ENCODE measurements at places on chromosomes 4 and X. TPM values are rescaled to one million over a fixed set of nuclear protein-coding genes. Genes with fewer than 3 reads are reported as not detected.

RTL9 gene
- 1.4 TPM for total RNA-seq

DNA sequence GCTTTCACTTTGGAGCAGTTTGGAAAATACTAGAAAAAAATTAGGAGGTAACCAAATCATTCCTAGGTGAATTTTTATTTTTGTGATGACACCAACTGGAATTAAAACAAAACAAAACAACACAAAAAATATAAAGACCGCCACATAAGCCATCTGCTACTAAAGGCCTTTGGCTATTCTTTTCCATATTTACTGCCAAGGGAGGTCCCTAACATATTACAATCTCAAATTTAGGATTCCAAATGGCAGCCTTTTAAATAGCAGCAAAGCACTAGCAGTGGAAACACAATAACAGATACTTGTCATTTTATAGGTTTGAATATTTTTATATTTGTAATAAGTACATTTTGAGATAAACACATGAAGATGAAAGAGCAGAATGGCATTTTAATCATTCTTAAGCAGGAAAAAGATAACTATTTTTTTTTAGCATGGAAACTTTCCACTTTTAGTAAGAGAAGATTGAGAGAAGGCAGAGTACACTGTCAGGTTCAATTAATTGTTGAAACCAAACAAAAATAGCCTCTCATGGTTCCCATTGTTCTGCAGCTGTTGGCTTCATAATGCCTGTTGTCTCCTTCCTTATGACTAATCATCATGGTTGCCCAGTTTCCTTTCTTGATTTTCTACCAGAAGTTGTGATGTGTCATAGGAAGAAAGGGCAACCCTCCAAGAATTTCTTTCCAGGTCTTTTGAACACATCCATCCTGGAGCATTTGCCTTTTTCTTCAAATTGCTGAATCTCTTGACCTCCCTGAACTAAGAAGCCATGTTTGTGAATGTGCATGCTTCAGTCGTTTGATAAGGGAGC is 219.0 kb upstream of the EMCN start:
- no peaks in the 10 kb centered on the region for H3K4me1 ChIP-seq
- H3K4me3 ChIP-seq, result no peak overlapping the region
- no peaks in the 10 kb centered on the region for H3K36me3 ChIP-seq
- H3K27ac ChIP-seq, result no peak overlapping the region

DNA sequence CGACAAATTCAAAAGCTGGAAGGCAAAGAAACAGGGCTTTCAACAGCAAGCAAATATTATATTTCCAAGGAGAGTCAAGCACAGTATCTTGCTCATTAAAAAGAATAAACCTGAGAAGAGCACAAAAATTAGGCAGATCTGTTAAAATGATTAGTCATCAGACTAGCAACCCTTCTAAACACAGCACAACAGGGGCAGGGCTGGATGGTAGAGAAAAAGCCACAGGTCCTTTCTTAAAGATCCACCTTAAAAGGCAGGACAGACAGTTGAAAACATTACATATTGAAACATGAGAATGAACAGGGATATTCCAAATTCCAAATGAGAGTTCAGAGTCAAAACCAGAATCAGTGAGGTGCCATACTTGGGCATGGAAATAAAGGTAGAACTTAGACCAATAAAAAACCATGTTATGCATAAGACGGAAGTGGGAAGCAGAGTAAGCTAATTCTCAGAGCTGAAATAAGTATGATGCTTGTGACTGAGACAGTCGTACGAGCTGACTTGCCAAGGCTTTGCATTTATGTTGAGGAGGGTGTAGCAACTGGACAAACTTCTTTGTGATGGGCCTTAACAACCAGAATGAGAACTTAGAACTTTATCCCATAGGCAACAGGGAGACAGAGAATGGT is 126.9 kb upstream of the FAM9B start:
- DNase-seq, result no peak
- no peaks in the 10 kb centered on the region for H3K27me3 ChIP-seq
- no peak overlapping the region for H3K4me3 ChIP-seq
- H3K27ac ChIP-seq, result no peak overlapping the region
- no peaks in the 10 kb centered on the region for H3K36me3 ChIP-seq

GRCh38 chrX:49077941-49078340 is 1.7 kb downstream of the WDR45 start:
- H3K36me3 ChIP-seq, result no peaks in the 10 kb centered on the region
- H3K27ac ChIP-seq, result no peak overlapping the region
- H3K27me3 ChIP-seq, result no peaks in the 10 kb centered on the region
- DNase-seq, result no peak

GRCh38 chr4:3335385-3335784 is 42.6 kb downstream of the RGS12 start:
- DNase-seq, result no peak
- no peak overlapping the region for H3K4me3 ChIP-seq
- H3K27me3 ChIP-seq, result no peaks in the 10 kb centered on the region
- peaks cover 15% of the 10 kb centered on the region for H3K36me3 ChIP-seq
- H3K27ac ChIP-seq, result no peak overlapping the region

TMPRSS11A gene
- not detected for total RNA-seq

GRCh38 chr4:108492816-108493595 is 127.4 kb upstream of the RPL34 start:
- peak; percentile 15 for DNase-seq
- H3K4me3 ChIP-seq, result no peak overlapping the region
- H3K27me3 ChIP-seq, result peaks cover 6% of the 10 kb centered on the region
- no peak overlapping the region for H3K27ac ChIP-seq

DNA sequence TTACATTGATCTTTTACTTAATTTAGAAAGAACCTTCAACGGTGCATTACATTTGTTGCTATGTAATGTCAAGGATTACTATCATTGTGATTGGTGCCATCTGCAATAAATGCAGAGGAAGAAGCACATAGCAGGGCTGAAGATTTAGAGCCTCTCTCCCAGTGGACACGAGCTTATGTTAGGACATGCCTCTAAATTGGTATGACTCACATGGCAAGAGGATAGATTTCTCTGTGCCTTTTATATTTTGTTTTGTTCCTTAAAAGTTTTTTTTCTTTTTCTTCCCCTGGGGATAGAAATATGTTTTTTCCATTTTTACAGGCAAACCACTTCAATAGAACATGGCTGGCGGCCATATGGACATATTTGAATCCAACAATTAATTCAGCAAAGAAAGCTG is 205.0 kb upstream of the HAND2 start:
- DNase-seq, result no peak
- no peak overlapping the region for H3K4me3 ChIP-seq
- no peaks in the 10 kb centered on the region for H3K27me3 ChIP-seq
- no peak overlapping the region for H3K27ac ChIP-seq
- H3K4me1 ChIP-seq, result no peaks in the 10 kb centered on the region
- no peaks in the 10 kb centered on the region for H3K36me3 ChIP-seq

SUPT20HL2 gene
- not detected for total RNA-seq

DNA sequence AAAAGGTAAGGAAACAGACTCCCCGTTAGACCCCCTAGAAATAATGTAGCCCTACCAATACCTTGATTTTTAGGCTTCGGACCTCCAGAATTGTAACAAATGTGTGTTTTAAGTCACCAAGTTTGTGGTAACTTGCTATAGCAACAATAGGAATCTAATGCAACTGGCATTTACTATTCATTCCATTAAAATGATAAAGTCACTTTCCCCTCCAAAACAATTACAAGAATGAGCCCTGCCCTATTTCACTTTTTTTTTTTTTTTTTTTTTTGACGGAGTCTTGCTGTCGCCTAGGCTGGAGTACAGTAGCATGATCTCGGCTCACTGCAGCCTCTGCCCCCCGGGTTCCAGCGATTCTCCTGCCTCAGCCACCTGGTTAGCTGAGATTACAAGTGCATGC is 3.5 kb upstream of the DDX60L start:
- no peak overlapping the region for H3K27ac ChIP-seq
- H3K4me1 ChIP-seq, result peaks cover 5% of the 10 kb centered on the region
- H3K36me3 ChIP-seq, result no peaks in the 10 kb centered on the region
- H3K4me3 ChIP-seq, result no peak overlapping the region

DNA sequence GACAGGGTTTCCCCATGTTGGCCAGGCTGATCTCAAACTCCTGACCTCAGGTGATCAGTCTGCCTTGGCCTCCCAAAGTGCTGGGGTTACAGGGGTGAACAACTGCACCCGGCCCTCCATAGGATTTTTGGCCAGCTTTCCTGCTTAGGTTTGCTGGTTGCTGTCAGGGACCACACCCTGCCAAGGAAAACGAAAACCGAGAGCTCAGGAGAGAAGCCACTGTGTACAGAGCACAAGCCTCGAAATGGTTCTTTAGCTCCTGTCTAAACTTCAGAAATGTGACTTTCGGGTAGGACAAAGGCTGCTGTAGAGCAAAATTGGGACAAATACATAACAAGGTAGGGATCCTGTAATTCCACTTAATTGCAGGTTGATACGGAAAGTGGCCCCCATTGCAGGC is 146.3 kb upstream of the ATP6AP2 start:
- H3K4me3 ChIP-seq, result no peak overlapping the region
- no peak for DNase-seq
- H3K27me3 ChIP-seq, result no peaks in the 10 kb centered on the region
- peaks cover 7% of the 10 kb centered on the region for H3K4me1 ChIP-seq

CSAG1 gene
- total RNA-seq, result not detected

DNA sequence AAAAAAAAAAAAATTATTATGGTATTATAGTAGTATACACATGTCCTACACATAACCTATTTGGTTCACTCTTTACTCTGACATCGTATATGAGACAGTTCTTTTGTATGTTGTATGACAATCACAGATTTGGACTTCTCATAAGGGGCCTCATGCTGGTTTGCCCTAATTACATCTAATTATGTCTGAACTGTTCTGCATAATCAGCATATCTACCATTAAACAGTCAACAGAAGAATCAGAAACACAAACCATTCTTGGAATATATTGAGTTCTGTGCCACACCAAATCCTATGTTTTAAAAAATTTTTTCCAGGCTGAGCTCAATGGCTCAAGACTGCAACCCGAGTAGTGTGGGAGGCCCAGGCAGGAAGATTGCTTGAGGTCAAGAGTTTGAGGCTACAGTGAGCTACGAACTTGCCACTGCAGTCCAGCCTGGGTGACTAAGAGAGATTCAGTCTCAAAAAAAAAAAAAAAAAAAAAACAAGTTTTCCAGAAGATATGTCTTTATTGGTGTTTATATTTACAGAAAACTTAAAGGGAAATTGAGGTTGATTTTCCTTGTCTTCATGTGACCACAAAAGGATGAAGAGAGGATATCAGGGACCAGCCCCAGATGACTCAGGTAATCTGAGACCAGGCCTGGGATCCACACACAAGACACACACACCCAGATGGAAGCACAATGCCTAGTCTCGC is 22.2 kb downstream of the TRIM61 start:
- peaks cover 12% of the 10 kb centered on the region for H3K4me1 ChIP-seq
- H3K4me3 ChIP-seq, result peak overlapping the region; percentile 51
- H3K36me3 ChIP-seq, result peaks cover 3% of the 10 kb centered on the region
- no peak for DNase-seq
- peaks cover 4% of the 10 kb centered on the region for H3K27me3 ChIP-seq

GRCh38 chrX:122238801-122239200 is 945.3 kb upstream of the GRIA3 start:
- no peak overlapping the region for H3K27ac ChIP-seq
- H3K36me3 ChIP-seq, result no peaks in the 10 kb centered on the region
- H3K27me3 ChIP-seq, result no peaks in the 10 kb centered on the region
- H3K4me1 ChIP-seq, result peaks cover 9% of the 10 kb centered on the region
- no peak overlapping the region for H3K4me3 ChIP-seq

DNA sequence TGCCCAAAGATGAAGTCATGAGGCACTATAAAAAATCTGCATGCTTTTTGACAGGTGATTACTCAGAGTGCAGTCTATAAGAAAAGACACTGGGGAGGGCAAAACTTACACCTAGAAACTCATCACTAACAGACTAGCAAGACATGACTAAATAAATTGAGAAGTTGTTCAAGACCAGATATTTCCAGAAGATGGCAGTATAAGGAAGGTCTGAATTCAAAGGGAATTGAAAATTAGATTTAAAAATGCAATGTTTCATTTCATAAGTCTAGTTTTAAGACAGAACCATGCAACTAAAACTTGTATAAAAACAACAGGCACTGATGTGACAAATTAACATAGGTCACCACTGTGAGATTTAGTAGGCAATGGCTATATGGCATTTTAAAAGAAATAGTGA is 232.5 kb upstream of the POF1B start:
- no peaks in the 10 kb centered on the region for H3K36me3 ChIP-seq
- no peak for DNase-seq
- H3K4me1 ChIP-seq, result no peaks in the 10 kb centered on the region

DCAF12L2 gene
- 1.1 TPM for total RNA-seq

GRCh38 chr4:37434469-37434868 is 189.9 kb downstream of the NWD2 start:
- H3K27ac ChIP-seq, result no peak overlapping the region
- peaks cover 36% of the 10 kb centered on the region for H3K4me1 ChIP-seq
- no peak overlapping the region for H3K4me3 ChIP-seq
- H3K36me3 ChIP-seq, result no peaks in the 10 kb centered on the region
- no peaks in the 10 kb centered on the region for H3K27me3 ChIP-seq
- DNase-seq, result no peak

DNA sequence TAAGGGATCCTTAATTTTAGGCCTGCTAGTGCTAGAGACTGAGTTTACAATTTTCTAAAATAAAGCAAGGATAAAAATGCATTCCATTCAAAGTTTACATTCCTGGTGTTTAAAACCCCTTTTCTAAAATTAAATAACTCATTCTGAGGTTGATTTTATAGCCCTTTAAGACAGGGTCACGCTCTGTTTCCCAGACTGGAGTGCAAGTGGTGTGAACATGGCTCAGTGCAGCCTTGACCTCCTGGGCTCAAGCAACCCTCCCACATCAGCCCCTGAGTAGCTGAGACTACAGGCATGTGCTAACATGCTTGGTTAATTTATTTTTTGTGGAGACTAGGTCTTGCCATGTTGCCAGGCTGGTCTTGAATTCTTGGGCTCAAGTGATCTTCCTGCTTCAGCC is 6.8 kb upstream of the CDKL2 start:
- DNase-seq, result no peak
- H3K4me1 ChIP-seq, result peaks cover 2% of the 10 kb centered on the region
- no peaks in the 10 kb centered on the region for H3K27me3 ChIP-seq
- no peak overlapping the region for H3K4me3 ChIP-seq

DNA sequence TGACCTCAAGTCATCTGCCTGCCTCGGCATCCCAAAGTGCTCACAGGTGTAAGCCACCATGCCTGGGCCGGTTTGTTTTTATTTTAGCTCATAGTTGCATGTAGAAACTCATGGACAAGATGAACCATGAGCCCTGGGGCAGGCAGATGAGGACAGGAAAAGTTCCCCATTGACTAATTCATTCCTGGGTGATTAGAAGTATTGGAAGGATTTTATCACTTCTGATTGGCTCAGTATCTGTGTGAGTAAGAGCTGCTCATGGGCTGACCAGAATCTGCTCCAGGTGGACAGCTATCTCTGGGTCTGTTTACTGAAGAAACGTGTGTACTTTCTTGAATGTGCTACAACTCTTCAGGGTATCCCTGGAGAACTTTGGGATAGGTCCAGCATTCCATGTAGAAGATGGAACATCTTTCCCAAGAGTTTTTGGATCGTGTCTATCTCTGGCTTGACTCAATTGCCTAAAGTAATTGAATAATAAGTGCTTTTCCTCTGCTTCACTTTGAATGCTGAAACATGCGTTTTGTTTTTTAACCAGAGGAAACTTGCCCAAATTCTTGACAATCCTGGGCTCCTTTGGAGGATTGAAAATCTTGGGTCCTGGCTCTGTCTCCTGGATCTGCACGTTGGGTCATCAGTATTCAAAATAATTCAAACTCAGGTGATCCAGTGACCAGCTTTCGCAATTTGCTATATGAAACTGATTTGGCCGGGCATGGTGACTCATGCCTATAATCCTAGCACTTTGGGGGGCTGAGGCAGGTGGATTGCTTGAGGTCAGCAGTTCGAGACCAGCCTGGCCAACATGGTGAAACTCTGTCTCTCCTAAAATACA is 88.6 kb upstream of the DHRSX start:
- peaks cover 15% of the 10 kb centered on the region for H3K4me1 ChIP-seq
- H3K36me3 ChIP-seq, result peaks cover 1% of the 10 kb centered on the region
- H3K27ac ChIP-seq, result no peak overlapping the region
- DNase-seq, result no peak
- peaks cover 32% of the 10 kb centered on the region for H3K27me3 ChIP-seq
